ENCODE measurements at places on chromosomes 16 and 17. TPM values are rescaled to one million over a fixed set of nuclear protein-coding genes. Genes with fewer than 3 reads are reported as not detected.

DNA sequence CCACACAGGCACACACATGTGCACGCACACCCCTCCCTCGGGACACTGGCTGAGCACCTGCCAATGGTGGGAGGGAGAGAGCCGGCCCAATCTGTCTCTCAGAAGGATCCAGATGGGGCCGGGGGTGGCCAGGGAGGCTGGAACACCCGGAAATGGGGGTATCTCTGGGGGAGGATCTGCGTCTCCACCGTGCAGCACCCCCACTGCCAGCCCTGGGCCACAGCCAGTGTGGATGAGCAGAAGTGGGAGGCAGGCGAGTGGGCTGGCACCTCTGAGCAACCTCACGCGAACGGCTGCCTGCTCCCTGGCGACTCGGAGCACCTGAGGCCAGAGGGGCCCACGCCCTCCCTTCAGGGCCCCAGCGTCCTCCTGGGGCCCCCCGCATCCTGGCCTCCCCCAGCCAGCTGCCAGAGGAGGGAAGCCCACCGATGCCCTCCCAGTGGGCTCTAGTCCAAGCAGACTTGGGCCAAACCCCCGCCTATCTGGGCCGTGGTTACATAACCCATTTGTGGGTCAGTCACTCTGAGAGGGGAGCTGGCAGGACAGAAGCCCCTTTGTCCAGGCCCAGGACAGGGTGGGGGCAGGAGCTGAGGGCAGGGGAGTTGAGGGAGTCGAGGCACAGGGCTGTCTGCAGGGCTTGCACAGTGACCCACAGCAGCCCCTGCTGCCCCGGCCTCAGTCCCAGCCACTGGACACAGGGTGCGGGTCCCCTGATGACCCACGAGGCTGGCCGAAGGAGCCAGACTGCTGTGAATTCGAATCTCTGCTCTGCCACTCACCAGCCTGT, 5.6 kb downstream of the CASKIN1 start:
- no peak for DNase-seq

DNA sequence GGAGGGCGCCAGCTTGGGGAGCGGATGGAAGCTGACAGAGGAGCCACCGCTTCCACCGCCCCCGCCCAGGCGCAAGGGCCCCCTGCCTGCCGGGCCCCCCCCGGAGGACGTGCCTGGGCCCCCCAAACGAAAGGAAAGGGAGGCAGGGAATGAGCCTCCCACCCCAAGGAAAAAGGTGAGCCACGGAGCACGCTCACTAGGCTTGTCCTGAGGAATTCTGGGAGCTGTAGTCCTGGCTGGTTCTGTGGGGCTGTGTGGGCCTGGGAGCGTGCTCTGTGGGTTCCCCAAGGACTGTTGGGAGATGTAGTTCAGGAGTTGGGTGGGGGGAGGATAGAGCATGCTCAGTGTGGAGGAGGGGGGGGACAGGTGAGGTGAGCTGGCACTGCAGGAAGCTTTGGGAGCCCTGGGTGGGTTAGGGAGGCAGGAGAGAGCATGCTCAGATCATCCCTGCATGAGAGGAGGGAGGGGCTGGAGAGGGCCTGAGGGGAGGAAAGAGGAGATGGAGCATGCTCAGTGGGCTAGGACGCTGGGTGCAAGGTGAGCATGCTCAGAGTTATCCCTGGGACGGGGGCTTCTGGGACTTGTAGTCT, 4.5 kb downstream of the FBXL19 start:
- DNase-seq, result peak; percentile 32

GRCh38 chr16:56423584-56424403, 1.6 kb downstream of the AMFR start:
- DNase-seq, result no peak

DNA sequence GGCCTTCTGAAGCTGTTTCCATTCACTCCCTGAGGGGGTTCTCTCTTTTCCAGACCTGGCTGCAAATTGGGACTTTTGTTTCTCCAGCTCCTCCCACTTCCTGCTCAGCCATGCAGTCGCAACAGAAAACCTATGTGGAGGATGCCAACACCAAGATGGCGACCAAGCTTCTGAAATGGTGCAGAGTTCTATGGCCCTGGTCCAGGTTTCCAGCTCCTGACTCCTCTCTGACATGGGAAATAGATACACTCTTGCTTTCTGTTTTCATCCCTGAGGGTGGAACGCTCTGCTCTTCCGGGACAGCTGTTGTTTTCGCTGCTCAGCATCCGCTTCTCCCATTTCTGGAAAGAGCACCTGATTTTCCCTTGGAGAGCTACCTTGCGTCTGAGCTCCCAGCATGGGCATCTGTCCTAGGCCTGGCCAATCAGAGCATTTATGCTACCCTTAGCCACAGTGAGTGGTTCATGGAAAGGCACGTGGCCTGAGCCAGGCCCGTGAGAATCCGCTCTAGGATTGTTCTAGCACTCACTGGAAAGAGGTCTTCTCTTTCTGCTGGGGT, 8.1 kb downstream of the GPRC5B start:
- no peak for DNase-seq

- no peak for DNase-seq
Measured at GRCh38 chr16:852451-853185, 52.1 kb upstream of the GNG13 start.

- DNase-seq, result no peak
Measured at GRCh38 chr16:88957433-88957767, 19.6 kb downstream of the CBFA2T3 start.

DNA sequence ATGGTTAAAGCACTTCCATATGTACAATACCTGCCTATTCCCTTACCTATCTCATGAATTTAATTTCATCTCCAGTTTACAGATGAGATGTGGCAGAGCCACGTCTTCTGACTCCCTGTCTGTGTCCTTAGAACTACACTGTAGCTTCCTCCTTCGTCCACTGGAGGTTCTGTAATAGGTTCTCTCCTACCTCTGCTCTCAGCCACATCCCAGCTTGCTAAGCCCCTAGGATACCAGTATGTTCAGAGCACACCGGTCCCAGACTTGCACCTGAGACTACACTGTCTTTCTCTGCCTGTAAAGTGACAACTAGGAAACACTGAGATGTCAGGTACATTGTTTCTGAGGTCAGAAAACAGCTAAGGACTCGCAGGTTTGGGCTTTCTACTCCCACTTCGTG, 3.8 kb upstream of the RASL10B start:
- no peak for DNase-seq

- peak; percentile 52 for DNase-seq
Measured at GRCh38 chr17:3843935-3844516, 2.0 kb downstream of the NCBP3 start.

DNA sequence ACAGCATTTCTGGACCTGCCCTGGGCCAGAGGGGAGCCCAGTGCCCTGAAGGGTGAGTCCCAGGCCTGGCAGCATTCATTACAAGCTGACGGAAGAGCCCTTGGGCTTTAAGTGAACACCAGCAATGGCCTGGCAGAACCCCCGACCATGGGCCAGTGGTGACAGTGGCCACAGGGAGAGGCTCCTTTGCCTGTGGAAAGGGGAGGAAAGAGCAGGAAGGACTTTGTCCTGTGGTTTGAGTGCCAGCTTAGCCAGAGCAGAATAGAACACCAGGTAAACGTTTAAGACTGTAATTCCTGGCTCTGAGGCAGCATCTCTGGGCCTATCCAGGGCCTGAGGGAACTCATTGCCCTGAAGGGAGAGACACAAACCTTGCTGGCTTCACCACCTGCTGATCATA, 34.3 kb upstream of the ATP2C2 start:
- DNase-seq, result no peak

DNA sequence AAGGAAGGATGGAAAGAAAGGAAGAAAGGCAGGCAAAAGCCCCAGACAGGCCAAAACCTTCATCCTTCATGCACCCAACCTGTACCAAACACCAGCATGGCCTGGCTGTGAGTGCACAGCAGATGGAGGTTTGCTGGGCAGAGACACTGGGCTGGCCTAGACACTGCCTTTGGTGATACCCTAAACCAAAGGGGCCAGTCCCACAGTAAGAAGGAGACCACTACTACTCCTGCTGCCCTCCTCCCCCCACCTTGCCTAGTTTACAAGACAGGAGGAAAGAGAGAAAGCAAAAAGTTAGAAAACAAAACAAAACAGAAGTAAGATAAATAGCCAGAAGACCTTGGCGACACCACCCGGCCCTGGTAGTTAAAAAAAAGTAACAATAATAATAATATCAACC, 19.1 kb downstream of the QPRT start:
- no peak for DNase-seq

DNA sequence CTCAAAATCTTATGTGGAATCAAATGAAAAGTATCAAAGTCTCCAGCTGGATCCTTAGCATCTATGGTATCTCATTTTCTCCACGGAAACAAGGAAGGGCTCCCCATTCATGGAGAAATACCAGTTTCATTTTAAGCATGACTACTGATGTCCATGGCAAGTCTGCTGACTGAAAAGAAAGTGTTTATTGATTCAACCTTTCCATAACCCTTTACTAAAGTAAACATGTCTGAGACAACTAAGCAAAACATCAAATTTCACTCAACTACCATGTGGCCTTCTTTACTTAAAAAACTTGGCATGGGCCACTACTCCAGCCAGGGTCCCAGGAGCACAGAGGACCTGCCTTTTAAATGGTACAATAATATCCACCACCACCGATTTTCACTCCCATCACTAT, 928.0 kb upstream of the SOX9 start:
- no peak for DNase-seq

GRCh38 chr16:78926723-78927210, 673.8 kb downstream of the MAF start:
- no peak for DNase-seq

GRCh38 chr16:61413021-61413420, 623.2 kb downstream of the CDH8 start:
- no peak for DNase-seq

DNA sequence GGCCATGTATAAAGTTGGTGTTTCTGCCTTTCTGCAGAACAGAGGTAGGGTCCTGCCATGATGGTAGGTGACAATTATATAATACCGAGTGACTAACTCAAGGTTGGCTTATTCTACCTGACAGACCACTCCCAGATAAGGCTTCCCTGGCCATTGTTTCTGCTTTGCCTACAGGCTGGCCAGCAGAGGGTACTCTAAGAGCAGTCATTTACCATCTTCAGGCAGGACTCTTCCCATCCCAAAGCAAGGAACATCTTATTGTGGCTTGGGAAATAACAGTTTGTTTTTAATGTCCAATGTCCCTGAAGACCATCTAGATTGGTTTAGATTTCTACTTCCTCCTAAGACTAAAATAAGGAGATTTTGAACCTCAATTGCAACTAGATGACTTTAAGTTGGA, 74.1 kb downstream of the SNX11 start:
- no peak for DNase-seq

GRCh38 chr16:76535-77272, 1.3 kb upstream of the MPG start:
- no peak for DNase-seq

GRCh38 chr16:28549301-28549899, 4.3 kb upstream of the SGF29 start:
- no peak for DNase-seq

GRCh38 chr17:76501827-76502307, 644 bp upstream of the RHBDF2 start:
- DNase-seq, result no peak

GRCh38 chr17:19421219-19421618, 10.2 kb downstream of the RNF112 start:
- no peak for DNase-seq

DNA sequence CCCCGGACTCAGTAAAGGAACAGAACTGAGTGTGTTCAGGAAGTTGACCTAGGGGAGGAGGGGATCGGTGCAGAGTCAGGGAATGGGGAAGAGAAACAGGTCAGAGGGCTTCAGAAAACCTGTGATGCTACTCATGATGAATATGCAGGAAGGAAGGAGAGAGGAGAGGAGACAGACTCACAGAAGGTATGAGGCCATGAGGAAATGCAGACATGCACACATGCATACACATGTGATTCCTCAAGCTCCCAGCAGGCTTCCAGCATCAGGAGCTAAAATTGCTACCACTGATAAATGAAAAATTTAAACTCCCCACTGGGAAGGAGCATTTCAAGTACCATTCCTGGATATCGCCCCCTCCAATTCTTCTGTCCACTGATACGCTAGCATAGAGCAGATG, 262.6 kb downstream of the SLC39A11 start:
- DNase-seq, result no peak

- no peak for DNase-seq
Measured at GRCh38 chr16:4293822-4294457, 21.1 kb upstream of the TFAP4 start.

DNA sequence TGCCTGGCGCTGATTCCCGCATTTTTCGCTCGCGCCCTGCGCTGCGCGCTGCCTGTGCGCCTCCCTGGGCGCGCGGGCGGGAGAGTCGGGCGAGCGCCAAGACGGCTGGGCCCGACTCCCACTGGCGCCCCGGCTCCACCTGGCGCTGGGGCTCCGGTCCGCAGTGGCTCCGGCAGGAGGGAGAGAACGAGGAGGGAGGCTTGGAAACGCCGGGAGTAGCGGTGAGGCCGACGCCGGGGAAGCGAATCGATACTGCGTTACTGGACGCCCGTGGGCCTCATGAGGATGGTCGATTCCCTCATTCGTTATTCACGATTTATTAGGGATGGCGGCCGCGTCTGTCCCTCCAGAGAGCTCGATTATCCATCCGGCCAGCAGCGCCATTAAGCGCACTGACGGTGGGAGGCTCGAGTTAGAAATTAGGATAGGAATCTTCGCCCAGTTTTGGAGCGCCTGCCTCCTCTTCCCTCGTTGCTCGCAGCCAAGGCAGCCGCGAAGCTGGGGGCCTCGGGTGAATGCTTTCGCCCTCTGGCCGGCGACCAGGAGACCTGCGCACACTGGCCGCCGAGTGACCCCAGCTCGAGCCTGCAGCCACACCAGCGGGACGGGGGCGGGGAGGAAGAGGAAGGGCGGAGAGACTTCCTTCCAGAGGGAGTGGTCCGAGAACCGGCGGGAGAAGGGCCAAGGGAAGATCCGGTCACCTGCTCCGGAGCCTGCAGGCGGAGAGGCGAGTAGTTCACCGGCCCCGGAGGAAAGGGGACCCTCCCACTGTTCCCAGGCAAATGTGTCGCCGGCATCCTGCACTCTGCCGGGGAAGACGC, 1.3 kb upstream of the PCGF2 start:
- DNase-seq, result peak; percentile 36

DNA sequence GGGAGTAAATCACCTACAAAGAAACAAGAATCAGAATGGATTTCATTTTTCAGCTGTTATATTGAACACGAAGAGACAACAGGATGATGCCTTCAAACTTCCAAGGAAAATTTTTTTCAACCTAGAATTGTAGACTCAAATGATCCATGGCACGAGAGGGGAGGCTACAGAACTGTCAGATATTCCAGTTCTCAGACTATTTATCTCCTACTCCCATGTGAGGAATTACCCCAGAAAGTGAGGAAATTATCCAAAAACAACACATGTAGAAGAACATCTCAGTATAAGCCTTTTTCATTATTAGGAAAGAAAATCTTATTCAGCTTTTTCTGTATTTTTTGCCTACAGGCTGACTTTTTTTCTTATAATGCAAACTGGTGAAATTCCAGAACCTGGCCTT, 5.5 kb upstream of the ASGR2 start:
- no peak for DNase-seq

The KNOP1 gene
- 14.6 TPM for total RNA-seq

The KRT28 gene
- not detected for total RNA-seq

The PPP1R27 gene
- total RNA-seq, result not detected

The FA2H gene
- total RNA-seq, result not detected

The PRR15L gene
- total RNA-seq, result not detected

The SLC13A2 gene
- not detected for total RNA-seq

The CDH15 gene
- total RNA-seq, result not detected

The FBXO31 gene
- total RNA-seq, result 36.8 TPM

The EVI2A gene
- 31.9 TPM for total RNA-seq

The KIF2B gene
- not detected for total RNA-seq

The CCL17 gene
- 1.3 TPM for total RNA-seq

The CNTNAP4 gene
- not detected for total RNA-seq
